ENCODE measurements at places on chromosomes 16 and 17.
A peak's percentile ranks its signal among the peaks of the same experiment; 100 is the strongest.

- DNase-seq = no peak
These were observed 4.1 kb downstream of the PRCD start for GRCh38 chr17:76543826-76544545.

- no peak for DNase-seq
These were observed 28.2 kb downstream of the GJC1 start for GRCh38 chr17:44801880-44802279.

GRCh38 chr17:67152824-67153223 lies 92.2 kb downstream of the HELZ start:
- no peak for DNase-seq

GRCh38 chr16:78240459-78241222 lies 141.2 kb downstream of the WWOX start:
- no peak for DNase-seq

GRCh38 chr17:4136373-4136772 lies 6.5 kb downstream of the ZZEF1 start:
- DNase-seq = no peak

GRCh38 chr17:59353936-59354755 lies 22.7 kb downstream of the YPEL2 start:
- DNase-seq = no peak

DNA sequence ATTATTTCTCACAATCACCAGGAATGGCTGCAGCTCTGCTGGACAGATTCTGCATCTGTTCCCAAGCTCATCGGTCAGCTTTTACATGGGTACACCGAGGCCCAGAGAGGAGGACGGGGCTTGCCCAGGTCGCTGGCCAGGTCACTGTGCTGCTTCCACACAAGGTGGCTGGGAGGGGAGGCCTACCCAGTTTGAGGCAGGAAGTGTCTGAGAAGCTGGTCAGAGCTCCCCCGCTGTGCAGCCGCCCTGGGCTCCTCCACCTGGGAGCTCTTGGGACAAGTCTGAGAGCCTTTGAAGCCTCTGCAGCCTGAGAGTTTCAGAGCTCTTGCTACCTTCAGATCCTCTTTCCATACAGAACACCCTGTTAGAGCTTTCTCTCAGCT lies 143.3 kb downstream of the CLEC16A start:
- no peak for DNase-seq

GRCh38 chr17:17051791-17052461 lies 9.7 kb downstream of the MPRIP start:
- DNase-seq = no peak

DNA sequence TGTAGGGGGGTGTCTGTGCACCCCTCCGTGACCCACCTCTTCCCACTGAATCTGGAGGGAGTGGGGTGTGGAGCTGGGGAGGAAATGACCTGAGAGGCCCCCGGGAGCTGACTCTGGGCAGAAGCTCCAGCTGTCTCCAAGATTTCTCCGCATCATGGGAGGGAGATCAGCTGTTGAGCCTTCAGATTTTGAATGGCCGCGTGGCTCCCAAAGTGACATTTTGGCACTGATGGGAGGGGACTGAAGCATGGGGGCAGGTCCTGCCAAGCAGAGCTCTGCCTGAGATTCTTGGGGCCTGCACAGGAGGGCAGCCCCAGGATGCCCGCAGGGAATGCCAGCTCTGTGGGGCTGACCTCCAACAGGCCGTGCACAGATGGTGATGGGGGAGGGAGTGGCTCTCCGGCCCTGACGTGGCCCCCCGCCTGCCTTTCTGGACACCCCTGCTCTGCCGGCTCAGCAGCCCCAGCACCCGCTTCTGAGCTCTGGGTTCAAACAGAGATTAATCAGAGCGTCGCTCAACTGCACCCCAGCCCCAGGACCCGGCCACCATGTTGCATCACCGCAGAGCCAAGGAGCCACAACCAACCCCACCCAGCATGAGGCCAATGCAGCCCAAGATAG lies 25.3 kb upstream of the UBE2I start:
- no peak for DNase-seq

GRCh38 chr16:74747-75334 lies 2.4 kb upstream of the RHBDF1 start:
- no peak for DNase-seq

GRCh38 chr16:1082266-1082951 lies 9.9 kb downstream of the SSTR5 start:
- no peak for DNase-seq

GRCh38 chr17:55343900-55344513 lies 77.6 kb downstream of the MMD start:
- DNase-seq = no peak

- no peak for DNase-seq
These were observed 50.6 kb downstream of the MPHOSPH6 start for GRCh38 chr16:82119405-82119804.

DNA sequence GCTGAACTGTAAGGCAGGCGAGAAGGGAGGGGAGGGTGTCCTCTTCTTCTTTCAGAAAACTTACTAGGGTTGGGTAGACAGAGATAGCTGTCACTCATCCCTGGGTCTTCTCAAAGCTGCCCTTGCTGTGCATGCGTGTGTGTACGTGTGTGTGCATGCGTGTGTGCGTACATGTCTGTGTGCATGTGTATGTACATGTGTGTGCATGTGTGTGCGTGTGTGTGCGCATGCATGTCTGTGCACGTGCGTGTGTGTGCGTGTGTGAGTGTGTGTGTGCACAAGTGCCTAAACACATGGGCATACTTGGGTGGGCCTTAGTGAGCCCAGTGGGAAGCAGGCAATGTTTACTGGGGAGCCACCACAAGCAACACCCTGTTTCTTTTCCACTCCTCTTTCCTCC lies 154.8 kb upstream of the TNRC6C start:
- DNase-seq = no peak

DNA sequence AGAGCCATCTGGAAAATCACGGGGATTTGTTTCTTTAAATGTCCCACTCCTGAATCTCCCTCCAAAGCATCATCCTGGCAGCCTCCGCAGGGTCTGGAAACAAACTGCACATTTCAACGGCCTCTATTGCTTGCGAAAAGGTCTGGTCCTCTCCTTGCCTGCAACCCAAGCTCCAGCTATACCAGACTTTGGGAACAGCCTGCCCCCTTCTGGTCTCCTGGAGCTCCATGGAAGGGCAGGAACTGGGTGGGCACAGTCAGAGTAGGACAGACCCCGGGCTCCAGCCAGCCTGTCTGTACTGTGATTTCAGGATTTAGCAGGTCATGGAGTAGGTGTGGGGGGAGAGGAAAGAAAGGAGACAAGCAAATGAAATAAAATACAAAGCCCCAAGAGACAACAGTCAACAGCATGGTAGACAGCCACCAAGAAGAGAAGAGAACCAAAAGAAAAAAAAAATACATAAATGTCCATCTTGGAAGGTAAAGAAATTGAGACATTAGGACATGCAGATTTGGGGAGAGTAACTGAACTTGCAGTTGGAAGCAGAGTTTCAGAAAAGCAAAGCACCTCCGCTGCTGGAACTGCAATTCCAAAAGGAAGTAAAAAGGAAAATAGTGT lies 2.7 kb downstream of the XYLT1 start:
- peak; percentile 7 for DNase-seq
